Activated CD4-positive, alpha-beta memory T cell treated with anti-CD3 and anti-CD28 coated beads, Interleukin-2, amount 10 ng/mL, durations not matched to agents 7 days and 5 days (primary cell): ENCODE measurements at places on chromosomes 5 and 9. TPM values are rescaled to one million over a fixed set of nuclear protein-coding genes. Genes with fewer than 3 reads are reported as not detected.

- peaks cover 36% of the 10 kb centered on the region for H3K36me3 ChIP-seq
- H3K4me1 ChIP-seq, result peaks cover 72% of the 10 kb centered on the region
- H3K4me3 ChIP-seq, result peak overlapping the region; percentile 73
- H3K27ac ChIP-seq, result peak overlapping the region; percentile 98
- no peak for DNase-seq
These were observed 11.1 kb downstream of the TTC39B start for GRCh38 chr9:15295761-15296405.

DNA sequence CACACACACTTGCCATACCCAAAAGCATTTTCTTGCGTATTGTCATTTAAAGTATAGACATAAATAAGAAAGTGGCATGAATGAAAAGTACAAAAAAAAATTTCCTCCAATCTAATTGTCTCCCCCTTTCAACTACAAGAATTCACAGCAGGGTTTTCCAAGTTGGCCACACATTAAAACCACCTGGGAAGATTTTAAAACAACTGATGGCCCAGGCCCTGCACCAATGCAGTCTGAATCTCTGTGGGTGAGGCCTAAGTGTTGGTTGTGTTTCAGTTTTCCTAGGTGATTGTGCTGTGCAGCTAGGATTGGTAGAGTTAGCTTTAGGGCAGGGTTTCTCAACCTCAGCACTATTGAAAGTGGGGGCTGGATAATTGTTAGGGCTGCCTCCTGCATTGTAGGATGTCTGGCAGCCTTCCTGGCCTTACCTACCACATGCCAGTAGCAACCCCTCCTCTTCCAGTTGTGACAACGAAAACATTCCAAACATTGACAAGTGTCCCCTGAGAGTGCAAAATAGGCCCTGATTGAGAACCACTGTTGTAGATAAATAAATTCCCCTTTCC is 337.1 kb downstream of the KIAA0825 start:
- H3K4me1 ChIP-seq, result no peaks in the 10 kb centered on the region
- H3K27me3 ChIP-seq, result no peaks in the 10 kb centered on the region
- no peak overlapping the region for H3K27ac ChIP-seq
- DNase-seq, result no peak
- no peaks in the 10 kb centered on the region for H3K36me3 ChIP-seq
- H3K4me3 ChIP-seq, result no peak overlapping the region

DND1 gene
- 2.5 TPM for total RNA-seq

DNA sequence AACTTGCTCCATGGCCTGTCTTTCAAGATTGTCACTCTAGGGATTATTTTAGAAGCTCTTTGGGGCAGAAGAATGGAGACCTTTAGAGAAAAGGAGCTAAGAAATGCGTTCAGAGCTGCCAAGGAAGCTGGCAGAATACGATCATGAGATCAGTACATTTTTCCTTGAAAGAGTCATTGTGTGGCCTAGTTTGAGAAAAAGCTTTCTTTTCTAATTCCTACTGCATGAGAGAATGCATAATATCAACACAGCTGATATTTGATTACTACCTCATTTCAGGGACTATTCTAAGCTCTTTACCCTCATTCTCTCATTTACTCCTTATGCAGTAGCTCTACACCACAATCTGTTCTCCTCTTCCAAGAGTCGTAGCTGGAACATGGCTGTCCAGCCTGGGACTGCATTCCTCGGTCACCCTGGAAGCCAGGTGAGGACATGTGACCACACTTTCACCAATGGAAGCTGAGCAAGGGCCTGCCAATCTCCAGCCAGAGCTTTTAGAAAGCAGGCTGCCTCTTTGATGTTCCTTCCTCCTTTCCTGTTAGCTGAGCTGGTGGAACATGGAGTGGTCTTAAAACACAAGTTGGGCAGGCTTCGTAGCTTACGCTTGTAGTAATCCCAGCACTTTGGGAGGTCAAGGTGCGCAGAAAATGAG is 99.3 kb upstream of the LHFPL2 start:
- H3K4me3 ChIP-seq, result no peak overlapping the region
- no peak overlapping the region for H3K27ac ChIP-seq
- peaks cover 30% of the 10 kb centered on the region for H3K27me3 ChIP-seq
- DNase-seq, result no peak
- no peaks in the 10 kb centered on the region for H3K36me3 ChIP-seq

FYB1 gene
- total RNA-seq, result 270 TPM

GRCh38 chr5:78953092-78953800 is 31.9 kb downstream of the ARSB start:
- H3K36me3 ChIP-seq, result peaks cover 30% of the 10 kb centered on the region
- H3K4me3 ChIP-seq, result no peak overlapping the region

SLC1A3 gene
- not detected for total RNA-seq

DNA sequence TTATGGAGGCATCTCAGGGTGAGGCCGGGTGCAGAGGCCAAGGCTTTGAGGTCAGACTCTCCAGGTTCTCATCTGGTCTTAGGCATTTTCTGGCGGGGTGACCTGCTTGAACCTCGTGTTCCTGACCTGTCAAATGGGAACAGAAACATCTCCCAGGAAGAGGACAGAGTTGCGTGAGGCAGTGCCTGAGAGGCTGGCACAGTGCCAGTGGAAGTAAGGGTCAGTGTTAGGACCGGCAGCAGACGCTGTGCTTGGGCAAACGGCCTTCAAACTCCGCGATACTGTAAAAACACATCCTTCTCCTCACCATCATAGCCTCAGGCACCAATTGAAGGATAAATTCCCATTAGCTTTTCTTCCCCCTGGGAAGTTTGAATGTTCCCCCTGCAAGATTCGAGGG is 55.6 kb upstream of the FCN2 start:
- H3K4me1 ChIP-seq, result no peaks in the 10 kb centered on the region
- no peak for DNase-seq
- H3K36me3 ChIP-seq, result no peaks in the 10 kb centered on the region
- no peaks in the 10 kb centered on the region for H3K27me3 ChIP-seq

- peaks cover 59% of the 10 kb centered on the region for H3K4me1 ChIP-seq
- DNase-seq, result no peak
These were observed 1.9 kb upstream of the PURA start for GRCh38 chr5:140111859-140112551.

DNA sequence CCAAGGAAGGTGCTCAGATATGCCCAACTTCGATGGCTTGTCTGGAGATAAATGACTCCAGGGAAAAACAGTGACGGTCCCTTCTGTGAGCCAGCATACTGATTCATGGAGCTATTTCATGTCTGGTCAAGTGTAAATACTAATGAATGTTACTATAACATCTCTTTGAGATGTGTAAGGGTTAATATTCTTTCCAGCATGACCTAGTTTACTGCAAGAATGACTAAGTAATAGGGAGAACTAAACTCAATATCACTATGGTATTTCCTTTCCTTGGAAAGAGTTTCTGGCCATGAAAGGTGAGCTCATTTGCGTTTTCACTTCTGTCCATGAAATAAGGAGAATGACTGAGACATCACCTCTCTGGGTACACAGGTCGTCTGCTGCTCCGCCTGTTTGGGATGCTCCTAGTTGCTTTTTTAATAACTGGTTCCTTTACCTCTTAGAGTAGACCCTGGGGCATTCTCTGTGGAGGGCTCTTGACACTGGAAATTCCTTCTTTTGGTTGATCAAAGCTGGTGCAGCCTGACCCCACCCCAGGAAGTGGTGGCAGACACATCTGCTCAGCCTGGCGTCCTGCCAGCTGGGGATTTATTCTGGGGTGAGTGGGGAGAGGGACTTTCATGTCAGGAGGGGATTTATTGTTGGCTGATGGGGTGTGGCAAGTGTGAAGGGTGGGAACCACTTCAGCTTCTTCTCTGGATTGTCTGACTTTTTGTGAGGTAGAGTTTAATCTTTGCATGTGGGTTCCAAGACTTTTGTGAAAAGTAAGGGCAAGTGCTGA is 250.0 kb upstream of the MPDZ start:
- DNase-seq, result no peak
- H3K27ac ChIP-seq, result no peak overlapping the region
- H3K4me3 ChIP-seq, result no peak overlapping the region
- H3K4me1 ChIP-seq, result no peaks in the 10 kb centered on the region
- H3K36me3 ChIP-seq, result no peaks in the 10 kb centered on the region

DNA sequence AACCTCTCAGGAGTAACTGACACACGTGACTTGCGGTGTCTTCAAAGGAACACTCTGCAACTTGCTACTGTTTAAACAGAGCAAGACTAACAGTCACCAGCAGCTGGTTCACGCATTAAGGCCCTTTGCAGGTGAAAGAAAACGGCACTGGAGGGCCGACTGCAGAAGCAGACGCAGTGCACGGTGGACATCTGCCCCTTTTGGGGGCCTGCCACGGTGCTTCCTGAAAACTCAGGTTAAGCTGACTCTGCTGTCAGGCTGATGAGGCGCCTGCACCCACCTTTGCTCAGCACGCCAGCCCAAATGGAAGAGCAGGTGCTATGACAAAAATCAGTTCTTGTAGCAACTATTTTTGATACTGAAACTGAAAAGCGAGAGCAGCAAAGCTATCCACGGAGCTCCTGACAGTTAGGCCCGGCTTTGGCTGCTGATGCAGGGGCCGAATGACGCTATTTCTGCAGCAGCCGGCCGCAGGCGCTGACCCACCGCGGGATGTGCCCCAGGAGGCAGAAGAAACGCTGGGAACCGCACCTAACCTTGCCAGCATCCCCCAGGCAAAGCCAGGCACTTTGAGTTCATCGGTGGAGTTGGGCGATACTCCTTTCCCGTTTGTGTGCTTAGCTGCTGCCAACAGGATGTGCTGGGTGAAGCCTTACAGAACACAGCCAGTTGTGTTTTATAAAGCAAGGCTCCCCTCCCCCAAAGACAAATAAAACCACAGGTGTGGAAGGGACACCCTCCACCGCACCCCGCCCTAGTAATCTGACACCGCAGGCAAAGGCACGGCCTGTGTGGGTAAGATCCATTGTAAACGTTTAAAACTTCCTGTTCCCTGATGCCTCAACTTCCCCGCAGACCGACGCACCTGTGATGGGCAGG is 21.1 kb upstream of the TERT start:
- DNase-seq, result peak; percentile 80
- peak overlapping the region; percentile 94 for H3K27ac ChIP-seq
- peaks cover 65% of the 10 kb centered on the region for H3K4me1 ChIP-seq
- H3K27me3 ChIP-seq, result peaks cover 5% of the 10 kb centered on the region
